ENCODE measurements at places on chromosomes 16 and 17.

DNA sequence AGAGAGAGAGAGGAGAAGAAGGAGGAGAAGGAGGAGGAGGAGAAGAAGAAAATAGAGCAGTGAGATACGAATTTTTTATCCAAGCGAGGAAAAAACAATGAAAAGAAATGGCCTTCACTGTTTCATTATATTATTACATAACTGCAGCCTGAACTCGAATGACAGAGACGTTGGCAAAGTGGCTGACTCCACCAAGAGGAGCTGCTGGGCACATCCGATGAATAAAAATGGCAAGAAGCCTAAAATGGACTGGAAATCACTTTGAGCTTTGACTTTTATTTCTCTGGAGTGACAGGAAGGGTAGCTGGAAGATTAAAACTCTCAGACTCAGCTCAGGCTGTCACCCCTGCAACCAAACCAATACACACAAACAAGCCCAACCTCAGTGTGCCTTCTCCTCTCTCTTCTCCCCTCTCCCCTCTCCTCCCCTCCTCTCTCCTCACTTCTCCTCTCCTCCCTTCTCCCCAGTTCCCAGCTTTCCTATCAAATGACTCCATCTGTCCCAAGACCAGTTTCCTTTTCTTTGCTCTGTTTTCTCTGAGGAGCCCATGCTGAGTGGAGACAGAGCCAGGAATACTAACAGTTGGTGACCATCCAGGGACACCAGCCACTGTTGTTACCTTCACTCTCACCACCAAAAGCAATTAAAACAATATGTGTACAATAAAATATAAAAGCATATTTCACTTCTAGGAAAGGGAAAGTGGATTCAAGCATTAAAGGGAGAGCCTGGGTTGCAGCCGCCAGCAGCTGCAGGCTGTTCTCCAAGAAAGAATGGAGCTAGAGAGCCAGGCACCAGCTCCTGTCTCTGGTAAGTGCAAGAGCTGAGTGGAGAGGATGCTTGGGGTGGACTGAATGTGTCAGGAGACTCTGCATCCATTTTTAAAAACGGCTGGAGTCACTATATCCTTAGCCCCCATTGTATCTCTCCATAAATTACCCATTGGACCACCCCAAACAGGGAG, 51.2 kb downstream of the SOX9 start:
- DNase-seq = no peak

DNA sequence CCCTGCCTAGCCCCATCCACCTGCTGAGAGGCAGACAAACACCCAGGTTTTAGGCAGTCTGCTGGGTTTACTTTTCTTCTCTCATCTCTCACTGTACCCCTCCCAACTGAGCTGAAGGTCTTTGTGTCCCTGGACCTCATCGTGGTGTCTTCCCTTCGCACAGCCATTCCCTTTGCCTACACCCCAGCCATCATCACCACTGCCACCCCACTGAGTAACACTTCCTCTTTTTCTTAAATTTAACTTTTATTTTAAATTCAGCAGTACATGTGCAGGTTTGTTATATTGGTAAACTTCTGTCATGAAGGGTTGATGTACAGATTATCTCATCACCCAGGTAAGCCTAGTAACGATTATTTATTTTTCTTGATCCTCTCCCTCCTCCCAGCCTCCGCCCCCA, 188.3 kb upstream of the MON1B start:
- DNase-seq = no peak

- no peak for DNase-seq
Observed at GRCh38 chr16:4698321-4699045, 5.1 kb downstream of the NUDT16L1 start.

DNA sequence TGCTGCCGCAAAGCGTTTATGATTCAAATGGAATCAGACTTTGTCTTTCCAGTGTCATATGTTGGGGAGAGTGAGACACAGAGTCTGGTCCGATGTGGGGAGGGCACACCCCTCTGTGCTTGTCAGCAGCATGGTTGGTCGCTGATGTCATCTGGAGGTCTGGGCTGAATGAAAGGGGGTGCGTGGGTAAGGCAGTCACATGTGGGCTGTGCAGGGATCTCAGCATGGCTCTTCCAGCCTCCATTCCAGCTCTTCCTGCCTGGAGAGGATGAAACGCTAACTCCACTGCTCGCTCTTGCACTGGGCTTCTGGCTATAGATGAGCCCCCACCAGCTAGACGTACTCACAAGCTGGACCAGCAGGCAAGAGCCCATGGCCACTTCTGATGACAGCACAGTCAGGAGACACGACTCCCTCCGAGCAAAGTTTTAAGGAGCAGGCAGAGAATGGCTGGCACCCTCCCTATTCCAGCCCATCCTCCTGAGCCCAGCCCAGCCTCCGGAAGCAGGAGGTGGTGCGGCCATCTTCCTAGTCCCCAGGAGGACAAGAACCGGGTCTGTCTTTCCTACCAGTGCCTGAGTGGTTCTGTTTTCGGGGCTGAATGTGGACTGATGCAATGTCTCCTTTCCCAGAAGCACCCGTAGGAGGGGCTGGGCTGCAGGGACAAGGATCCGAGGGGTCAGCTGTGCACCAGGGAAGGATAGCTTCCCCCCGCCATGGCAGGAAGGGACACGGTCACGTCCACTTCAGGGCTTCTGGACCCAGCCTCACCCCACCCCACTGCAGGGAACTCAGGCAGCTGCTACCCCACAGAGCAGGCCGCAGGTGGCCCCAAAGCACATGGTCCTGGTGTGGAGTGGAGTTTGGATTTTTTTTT, 41.5 kb upstream of the CBFA2T3 start:
- no peak for DNase-seq

DNA sequence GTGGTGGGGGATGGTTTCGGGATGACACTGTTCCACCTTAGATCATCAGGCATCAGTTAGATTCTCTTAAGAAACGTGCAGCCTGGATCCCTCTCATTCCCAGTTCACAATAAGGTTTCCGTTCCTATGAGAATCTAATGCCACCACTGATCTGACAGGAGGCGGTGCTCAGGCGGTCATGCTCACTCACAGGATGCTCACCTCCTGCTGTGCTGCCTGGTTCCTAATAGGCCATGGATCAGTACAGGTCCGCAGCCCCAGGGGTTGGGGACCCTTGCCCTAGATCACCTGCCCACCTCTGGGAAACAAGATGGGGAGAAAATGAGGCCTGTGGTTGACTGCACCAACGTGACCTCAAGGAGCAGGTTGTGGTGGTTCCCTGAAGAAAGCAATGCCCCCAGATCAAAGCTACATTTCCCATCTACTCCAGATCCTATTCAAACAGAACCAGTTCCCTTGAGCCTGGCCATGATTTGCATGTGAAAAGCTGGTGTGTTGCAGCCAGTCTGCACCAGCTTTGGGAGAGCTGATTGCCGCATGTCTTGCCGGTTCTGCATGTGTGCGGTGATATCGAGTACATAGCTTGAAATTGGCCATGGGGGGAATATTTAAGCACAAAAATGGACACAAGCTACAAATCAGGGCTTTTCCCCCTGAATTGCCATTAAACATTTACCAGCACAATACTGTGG, 183.2 kb upstream of the HSBP1 start:
- no peak for DNase-seq

DNA sequence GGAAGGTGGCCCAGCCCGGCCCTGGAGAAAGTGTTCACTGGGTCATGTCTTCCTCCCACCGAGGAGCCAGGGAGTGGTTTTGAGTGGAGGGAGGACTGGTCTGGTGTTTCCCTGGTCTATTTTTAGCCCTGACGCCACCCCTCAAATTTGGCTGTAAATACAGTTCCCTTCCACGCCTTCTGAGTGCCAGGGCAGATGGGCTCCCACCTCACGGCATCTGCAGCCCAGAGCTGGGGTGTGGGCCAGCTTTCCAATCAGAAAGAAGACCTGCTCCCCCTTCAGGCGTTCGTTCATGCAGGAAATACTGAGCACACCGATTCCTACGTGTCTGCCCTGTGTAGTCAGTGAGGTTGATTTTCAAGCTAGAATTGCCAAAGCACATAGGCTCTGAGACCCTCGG, 53.7 kb downstream of the SNX20 start:
- DNase-seq = no peak

GRCh38 chr17:78019367-78019975, 61.0 kb downstream of the TNRC6C start:
- DNase-seq = no peak

GRCh38 chr16:53905028-53905427, 201.1 kb downstream of the FTO start:
- no peak for DNase-seq

- no peak for DNase-seq
Observed at GRCh38 chr17:45722161-45722560, 62.0 kb upstream of the CRHR1 start.

DNA sequence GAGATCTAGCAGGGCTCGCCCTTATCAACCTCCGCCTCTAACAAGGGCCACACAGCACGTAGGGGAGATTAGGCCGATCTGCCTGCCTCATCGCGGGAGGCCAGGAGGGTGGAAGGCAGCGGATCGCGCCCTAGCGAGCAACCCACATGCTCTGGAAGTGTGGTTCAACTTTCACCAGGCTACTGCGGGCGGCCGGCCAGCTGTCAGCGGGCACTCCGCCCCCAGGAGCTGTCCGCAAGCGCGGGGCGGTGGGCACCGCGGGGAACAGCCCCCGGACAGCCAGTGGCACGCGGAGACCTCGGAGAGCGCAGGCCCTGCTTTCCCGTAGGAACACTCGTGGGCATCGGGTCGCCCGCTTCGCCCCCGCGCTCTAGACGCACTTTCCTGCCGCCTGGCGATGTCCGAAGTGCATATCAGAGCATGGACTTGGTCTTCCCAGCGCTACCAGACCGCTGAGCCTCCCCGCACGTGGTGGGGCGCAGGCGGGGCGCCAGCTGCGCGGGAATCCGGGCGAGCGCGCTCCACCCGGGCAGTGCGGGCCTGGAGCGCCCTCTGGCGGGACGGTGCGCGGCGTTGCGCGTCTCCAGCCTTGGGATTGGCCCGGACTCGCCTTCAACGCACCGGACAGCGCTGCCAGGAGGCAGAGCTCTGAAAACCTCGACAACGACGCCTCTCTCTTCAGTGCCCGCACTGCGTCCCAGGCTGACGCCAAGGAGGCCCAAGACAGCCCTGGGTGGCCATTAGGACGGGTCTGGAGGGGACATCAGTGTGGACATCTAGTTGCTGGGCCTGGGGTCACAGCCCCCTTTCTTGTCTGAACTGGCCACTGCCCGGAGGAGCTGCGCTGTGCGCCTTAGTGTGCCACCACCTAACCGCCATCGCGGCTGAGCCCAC, 3.6 kb upstream of the ZNHIT3 start:
- peak; percentile 70 for DNase-seq

DNA sequence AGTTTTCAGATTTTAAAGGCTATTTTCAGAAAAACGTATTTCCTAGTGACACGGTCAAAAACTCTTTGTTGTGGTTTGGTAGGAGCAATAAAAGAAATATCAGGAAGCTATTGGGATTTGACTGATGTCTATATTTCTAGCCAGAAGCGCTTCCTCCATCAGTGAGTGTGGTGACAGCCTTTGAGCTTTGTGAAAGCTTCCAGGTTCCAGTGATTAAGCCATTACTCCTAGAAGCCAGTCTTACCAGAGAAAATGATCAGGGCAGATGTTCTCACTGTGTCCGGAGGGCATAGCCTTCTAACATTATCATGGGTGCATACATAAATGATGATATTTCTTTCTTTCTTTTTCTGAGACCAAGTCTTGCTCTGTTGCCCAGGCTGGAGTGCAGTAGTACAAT, 39.6 kb downstream of the MAP2K6 start:
- DNase-seq = no peak

DNA sequence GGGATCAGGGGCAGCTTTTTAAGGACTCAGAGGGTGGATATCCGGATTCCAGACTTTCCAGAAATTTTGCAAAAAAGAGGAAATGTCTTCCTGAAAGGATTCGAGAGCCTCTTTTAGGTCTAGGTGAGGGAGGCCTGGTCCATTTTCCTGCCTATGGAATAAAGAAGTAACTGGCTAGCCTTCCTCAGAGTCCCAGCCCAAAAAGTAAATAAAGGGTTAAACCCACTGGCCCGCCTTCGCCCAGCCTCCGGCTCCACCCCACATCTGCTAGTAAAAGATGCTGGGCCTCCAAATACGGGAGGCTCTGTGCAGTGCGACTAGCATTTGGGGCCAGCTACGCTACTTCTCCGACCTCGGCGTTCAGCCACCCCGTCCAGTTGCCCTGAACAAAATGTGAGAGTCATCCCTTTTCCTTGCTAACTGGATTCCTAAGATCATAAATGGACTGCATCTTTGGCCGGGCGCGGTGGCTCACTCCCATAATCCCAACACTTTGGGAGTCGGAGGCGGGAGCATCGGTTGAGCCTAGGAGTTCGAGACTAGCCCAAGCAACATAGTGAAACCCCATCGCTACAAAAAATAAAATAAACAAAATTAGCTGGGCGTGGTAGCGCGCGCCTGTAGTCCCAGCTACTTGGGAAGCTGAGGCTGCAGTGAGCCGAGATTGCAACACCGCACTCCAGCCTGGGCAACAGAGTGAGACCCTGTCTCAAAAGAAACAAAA, 824 bp upstream of the MPP2 start:
- DNase-seq = no peak

DNA sequence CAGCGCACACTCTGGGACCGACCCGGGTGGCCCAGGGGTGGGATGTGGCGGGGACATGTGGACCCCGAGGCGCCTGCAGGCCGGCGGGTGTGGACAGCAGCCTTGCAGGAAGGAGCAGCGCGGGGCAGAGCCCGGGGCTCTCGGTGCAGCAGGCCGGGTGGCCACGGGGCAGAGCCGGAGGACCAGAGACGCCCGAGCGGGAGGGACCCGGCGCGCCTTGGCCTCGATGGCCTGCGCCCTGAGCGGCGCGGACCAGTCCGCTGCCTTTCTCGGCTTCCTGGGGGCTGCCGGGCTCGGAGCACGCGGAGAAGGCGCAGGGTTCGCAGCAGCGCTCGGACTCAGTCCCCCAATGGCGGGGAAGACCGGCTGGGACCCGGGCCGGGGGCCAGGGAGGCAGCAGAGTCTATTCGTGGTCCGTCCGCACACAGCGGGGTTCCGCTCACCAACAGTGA, 43.4 kb downstream of the OSBPL7 start:
- DNase-seq = no peak

DNA sequence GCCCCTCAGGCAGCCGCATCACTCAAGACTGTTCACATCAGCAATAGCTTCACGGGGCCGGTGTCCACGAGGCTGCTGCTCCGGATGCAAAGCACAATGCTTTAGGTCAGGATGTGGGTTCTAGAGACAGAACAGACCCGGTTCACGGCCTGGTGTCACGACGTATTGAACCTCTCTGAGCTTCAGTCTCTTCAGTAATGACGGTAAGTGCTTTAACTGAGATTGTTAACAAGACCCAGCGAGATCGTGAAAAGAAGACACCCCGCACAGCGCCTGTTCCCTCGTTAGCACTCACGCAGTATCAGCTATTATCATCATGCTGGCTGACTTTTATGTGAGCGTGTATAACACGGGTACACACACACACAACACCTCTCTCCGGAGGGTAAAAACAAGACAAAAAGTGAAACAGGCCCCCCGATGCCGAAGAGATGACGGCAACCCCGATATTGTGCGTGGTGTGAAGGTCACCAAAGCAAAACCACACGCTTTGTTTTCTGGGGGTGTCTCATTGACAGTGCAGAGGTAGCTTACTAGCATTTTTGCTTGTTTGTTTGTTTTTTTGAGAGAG, 21.4 kb upstream of the ABR start:
- no peak for DNase-seq
